ENCODE measurements at places on chromosomes 6 and 20. TPM values are rescaled to one million over a fixed set of nuclear protein-coding genes. Genes with fewer than 3 reads are reported as not detected.

Gene ILRUN
- total RNA-seq, result 57.8 TPM

DNA sequence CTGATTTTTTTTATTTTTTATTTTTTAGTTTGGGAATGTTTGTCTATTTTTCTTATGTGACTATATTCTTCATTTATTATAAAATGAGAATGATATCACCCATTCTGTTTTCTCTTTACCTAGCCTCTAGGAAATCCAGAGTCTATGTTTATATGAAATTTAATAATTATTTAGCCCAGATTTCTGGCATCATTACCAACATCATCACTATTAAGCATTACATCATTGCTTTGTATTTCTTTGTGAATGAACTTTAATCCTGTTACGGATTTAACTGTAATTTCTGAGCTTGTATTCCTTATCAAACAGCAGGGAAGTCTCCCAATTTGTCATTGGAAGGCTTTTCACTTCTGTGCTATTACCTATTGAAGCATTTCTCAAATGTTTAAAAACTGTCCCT, 72.7 kb upstream of the NOX3 start:
- DNase-seq, result no peak

- no peak for DNase-seq
Observed at GRCh38 chr6:155439376-155439775, 16.3 kb downstream of the NOX3 start.

DNA sequence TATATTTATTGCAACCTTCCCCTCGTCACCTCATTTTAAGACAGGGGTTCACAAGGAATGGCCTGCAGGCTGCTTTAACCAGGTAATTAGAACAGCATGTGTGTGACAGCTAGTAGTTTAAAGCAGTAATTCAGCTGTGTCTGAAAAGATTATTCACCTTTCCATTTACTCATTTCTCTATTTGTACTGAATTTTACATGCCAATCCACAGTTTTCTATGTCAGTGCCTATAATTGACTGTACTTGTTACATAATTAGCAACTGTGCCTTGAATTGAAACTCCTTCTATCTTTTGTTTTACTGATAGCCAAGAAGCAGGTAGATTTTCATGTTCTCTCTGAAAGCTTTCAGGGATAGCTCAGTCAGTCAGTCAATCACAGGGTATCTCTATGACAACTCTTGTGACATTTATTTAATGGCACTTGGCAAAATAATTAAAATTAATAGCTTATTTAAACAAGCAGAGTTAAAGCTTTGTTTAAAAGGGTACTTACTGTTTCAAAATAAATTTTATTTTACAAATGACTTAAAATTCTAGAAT, 214.0 kb downstream of the ZFAND3 start:
- DNase-seq, result no peak

DNA sequence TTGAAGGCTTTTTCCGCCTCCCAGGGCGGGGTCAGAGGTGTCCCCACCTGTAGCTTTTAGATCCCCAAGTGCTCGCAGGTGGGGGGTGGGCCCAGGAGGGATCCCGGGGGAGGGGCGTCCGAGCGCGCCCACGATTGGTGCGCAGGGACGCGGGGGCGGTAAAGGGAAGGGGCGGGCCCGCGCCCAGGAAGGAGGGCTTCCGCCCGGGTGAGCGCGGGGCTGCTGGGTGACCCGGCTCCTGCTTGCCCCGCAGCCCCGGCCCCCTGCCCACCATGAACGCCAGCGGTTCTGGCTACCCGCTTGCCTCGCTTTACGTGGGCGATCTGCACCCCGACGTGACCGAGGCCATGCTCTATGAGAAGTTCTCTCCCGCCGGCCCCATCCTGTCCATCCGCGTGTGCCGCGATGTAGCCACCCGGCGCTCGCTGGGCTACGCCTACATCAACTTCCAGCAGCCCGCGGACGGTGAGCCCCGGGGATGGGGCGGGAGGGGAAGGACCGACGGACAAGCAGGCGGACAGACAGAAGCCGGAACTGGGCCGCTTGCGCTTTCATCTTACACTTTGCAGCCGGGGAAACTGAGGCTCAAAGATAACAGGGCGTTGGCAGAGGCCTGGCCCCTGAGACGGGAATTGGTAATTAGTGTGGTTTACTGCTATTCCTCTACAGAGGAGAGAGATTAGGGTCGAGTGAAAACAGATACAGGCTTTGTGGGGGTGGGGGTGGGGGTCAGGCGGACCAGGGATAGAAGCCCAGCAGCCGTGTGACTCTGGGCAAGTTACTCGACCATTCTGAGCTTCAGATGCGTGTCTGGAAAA, at the start of gene PABPC1L:
Gene PABPC1L (plus strand): TSS at position 189 of the 818 bp plus-strand sequence. CDS start 84 bp downstream, at position 273.
- DNase-seq, result peak; percentile 76

DNA sequence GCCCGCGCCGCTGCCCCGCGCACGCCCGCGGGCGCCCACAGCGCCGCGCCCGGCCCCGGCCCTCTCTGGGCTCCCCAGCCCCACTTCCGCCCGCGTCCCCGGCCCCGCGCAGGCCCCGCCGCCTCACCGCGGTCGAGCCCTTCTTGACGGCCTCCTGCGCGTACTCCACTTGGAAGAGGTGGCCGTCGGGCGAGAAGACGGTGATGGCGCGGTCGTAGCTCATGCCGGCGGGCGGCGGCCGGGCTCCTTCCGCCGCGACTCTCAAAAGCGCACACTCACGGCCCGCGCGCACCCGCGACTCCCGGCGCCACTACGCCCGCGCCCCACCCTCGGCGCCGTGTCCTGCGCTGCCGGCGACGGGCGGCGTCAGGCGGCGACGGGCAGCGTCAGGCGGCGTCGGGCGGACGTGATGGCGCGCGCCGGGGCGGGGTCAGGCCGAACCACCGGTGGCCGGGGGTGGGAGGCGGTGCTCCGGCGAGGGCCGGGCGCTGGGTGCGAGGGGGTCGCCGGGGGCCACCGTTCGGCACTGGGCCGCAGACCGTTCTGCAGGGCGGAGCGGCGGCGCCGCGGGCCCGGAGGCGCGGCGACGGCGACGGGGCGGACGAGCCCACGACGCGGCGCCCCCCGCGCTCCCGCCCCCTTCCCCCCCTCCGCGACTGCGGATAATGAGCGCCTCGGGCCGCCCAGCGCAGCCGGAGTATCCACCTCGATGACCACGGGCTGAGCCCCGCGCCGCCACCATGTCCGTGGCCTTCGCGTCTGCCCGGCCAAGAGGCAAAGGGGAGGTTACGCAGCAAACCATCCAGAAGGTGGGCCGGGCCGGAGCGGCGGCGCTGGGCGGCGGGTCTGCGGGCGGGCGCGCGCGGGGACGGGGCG, at the start of the genes PSMA7 and SS18L1:
Gene PSMA7 (minus strand): TSS at position 314 of the 876 bp plus-strand sequence. CDS start 91 bp downstream, at position 223.
Gene SS18L1 (plus strand): TSS at position 689 of the 876 bp plus-strand sequence. CDS start 52 bp downstream, at position 741.
- DNase-seq, result peak; percentile 65

DNA sequence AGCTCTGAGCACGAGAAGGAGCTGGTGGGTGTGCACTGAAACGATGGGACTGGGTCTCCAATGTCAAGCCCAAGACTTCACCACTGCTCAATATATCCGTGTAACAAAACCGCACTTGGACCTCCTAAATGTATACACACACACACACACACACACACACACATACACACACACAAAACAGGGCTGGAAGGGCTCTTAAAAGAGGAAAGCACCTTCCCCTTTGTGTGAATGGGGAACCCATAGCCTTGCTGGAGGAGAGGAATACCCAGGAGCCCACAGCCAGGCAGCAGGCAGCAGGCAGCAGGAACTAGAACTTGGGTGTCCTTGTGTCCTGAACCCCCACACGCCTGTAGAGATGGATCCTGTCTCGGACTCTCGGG, 29.8 kb downstream of the TGM2 start:
- no peak for DNase-seq
